Smooth muscle cell of bladder (primary cell): ENCODE measurements at places on chromosomes 2 and 18. TPM values are rescaled to one million over a fixed set of nuclear protein-coding genes. Genes with fewer than 3 reads are reported as not detected.

CACNB4 gene
- 1.1 and 2.8 TPM in 2 replicates for total RNA-seq

ACYP2 gene
- total RNA-seq, result 8.8 and 14.3 TPM in 2 replicates

CNDP1 gene
- total RNA-seq, result not detected in 2 replicates

LYG2 gene
- not detected in 2 replicates for total RNA-seq

HOXD12 gene
- total RNA-seq, result not detected in 2 replicates

DNAJC5G gene
- not detected in 2 replicates for total RNA-seq

ZC3H6 gene
- 3.1 and 3.4 TPM in 2 replicates for total RNA-seq

TCF23 gene
- not detected in 2 replicates for total RNA-seq

TMEM150A gene
- 7.4 and 11.1 TPM in 2 replicates for total RNA-seq

LIMS4 gene
- 1.1 TPM in 2 replicates for total RNA-seq

GNAL gene
- total RNA-seq, result 0.65 and 0.71 TPM in 2 replicates

MDH1 gene
- 185 TPM in 2 replicates for total RNA-seq

RAB3GAP1 gene
- 63.3 and 66.7 TPM in 2 replicates for total RNA-seq

EGR4 gene
- not detected in 2 replicates for total RNA-seq

C2orf74 gene
- total RNA-seq, result 8.7 and 14.6 TPM in 2 replicates

SCYGR6 gene
- total RNA-seq, result not detected in 2 replicates

MROH2A gene
- under 0.01 and 0.14 TPM in 2 replicates for total RNA-seq

DRC1 gene
- total RNA-seq, result not detected in 2 replicates
